ENCODE measurements at places on chromosomes 6 and 20.

DNA sequence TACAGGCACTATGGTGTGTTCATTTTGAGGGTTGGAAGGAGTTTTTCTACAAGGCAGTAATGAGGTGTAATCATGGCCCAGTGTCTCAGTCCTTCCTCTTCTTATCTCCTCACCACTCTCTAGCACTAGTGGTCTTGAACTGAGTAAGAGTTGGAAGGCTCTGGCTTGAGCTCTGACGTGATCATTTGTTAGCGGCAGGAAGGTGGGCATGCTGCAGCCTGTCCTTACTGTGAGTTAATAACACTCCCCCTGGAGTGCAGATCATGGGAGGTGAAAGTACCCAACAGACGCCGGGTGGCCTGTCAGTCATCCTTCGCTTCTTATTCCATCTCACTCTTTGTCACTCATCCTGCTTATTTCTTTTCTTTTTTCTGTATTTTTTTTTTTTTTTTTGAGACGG is 356.9 kb downstream of the CDKAL1 start:
- DNase-seq, result no peak

DNA sequence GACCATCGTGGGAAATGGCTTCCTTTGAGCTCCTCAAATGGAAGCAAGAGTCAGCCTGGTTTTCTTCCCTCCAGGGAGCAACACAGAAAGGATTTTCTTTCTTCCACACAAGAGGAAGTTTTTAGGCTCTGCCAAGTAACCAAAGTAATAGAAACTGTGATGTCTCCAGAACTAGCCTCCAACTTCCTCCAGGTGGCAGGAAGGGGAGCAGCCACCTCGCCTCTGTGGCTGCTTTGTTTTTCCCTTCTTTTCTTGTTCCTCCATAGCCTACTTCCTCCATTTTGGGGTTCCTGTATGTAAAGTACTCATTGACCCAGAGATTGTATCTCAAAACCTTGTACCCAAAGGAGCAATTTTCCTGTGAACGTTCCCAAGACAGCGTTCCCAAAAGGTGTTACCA is 32.7 kb upstream of the CCR6 start:
- DNase-seq, result no peak

DNA sequence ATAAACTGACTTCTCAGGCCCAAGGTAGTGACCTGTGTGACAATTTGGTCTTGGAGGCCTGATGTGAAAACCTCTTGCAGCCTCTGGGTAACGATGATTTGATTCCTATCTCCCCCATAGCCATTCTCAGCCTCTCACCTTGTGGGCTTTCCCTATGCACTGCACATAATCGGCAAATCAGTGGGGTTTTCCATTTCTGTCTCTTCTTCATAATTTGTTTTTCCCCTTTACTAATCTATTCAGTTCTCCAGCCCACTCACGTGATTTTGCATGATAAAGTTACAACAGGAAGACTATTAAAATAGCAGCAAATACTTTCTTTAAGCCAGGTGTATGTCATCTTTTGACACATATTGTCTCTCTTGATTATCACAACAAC is 893.7 kb downstream of the TFAP2A start:
- DNase-seq, result no peak

- no peak for DNase-seq
Measured at GRCh38 chr20:60160451-60161145, 202.4 kb downstream of the CDH26 start.

GRCh38 chr20:1629321-1629720 is 9.5 kb upstream of the SIRPB1 start:
- DNase-seq, result no peak

DNA sequence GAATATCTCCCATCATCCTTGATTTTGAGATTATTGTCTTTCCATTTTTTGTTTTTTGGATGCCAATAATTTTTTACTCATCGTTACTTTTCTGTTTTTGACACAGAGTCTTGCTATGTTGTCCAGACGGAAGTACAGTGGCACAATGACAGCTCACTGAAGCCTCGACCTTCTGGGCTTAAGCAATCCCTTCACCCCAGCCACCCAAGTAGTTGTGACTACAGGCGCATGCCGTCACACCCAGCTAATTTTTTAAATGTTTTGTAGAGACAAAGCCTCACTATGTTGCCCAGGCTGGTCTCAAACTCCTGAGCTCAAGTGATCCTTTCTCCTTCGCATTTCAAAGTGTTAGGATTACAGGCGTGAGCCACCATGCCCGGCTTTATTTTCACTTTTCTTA is 602.4 kb upstream of the AGPAT4 start:
- no peak for DNase-seq

DNA sequence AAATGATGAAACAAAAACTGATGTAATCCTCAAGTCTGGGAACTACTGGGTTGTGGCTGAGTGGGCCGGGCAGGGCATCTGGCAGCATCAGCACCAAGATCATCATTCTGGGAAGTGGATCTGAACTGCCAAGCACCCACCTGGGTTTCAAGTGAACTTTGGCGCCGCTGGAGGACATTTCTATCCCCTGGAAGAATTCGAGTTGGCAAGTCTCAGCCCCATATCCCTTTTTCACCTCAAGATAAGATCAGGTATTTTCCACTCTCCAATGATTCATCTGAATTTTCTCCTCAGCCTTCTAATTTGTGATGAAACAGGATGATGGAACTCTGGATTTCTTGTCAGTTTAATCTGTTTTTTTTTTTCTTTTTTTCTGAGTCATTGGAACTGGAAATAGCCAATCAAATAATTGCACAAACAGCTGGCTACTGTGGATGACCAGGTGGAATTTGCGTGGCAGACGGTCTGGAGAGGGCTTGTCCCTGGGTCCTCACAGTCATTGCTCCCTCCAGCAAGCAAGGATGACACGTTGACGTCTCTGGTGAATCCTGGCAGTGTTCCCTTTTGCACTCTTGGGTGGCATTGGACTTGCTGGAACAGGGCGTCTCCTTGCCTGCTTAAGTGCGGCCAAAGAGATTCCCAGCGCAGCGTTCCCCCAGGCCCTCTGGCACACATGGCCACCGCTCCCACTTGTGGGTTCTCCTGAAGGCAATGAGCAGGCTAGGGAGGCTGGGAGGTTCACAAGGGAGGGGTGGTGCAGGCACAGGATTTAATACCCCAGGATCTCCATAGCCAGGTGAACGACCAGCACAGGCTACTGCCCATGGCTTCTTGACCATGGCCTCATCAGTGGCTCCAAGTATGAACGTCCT is 80.4 kb downstream of the DHX35 start:
- no peak for DNase-seq

GRCh38 chr6:4506792-4507191 is 269.4 kb upstream of the CDYL start:
- DNase-seq, result no peak

DNA sequence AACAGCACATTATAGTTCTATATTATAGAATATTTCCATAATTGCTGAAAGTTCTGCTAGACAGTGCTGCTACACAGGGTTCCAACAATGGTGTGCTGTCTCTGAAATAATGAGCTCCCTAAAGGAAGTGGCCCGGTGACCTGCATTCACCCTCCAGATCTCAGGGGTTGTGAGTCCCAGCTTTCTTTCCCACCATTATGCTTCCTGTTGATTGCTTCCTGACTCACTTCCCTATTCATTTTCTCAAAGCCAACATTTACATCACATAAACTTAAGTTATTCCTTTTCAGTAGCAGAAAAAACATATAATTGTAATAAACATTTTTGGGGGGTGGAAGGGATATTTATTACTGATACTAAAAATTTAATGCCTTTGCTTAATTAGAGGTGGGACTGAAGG is 12.9 kb upstream of the CCN6 start:
- no peak for DNase-seq

- DNase-seq, result no peak
Measured at GRCh38 chr20:31801508-31801907, 17.6 kb upstream of the MYLK2 start.

- DNase-seq, result no peak
Measured at GRCh38 chr6:131014080-131014776, 48.8 kb downstream of the EPB41L2 start.

- no peak for DNase-seq
Measured at GRCh38 chr6:164757451-164757850, 552.0 kb downstream of the C6orf118 start.

GRCh38 chr6:31495580-31495979 is 2.4 kb upstream of the MICB start:
- DNase-seq, result no peak

GRCh38 chr6:34583861-34584604 is 27.9 kb upstream of the SPDEF start:
- no peak for DNase-seq

DNA sequence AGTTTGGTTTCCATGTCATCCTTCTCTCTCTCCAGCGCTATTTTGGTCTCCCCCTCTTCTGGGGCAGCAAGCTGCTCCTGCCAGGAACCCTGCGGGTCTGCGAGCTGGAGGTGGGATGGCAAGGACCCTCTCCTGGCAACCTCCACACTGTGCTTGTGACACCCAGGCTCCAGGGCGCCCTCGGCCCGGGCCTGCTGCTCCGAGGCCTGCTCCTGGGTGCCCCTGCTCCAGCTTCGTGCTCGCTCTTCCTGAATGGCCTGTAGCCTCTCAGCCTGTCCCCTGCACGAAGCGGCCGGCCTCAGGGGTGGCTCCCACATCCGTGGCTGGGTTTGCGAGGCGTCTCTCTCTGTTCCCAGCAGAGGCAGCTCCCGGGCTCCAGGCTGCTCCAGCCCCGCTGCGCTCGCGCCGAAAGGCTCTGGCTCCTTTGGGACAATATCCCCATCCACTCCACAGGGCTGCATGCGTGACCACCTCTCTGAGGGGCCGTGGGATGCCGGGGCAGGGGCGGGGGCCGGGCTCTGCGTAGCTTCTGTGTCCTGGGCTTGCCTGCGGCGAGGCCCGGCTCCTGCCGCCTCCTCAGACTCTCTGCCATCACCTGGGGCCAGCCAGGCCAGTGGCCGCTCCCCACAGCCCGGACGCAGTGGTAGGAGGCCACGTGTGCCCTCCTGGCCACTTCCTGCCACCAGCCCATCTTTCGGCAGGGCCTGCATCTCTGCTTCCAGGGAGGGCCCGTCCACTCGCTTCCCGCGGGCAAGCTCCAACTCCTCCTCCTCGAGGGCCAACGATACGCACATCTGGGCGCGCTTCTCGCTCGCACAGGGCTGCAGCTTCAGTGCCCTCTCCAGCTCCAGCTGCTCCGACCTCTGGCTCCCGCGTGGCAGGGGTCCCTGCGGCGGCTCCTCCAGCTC is 68.9 kb downstream of the GINS1 start:
- DNase-seq, result no peak

DNA sequence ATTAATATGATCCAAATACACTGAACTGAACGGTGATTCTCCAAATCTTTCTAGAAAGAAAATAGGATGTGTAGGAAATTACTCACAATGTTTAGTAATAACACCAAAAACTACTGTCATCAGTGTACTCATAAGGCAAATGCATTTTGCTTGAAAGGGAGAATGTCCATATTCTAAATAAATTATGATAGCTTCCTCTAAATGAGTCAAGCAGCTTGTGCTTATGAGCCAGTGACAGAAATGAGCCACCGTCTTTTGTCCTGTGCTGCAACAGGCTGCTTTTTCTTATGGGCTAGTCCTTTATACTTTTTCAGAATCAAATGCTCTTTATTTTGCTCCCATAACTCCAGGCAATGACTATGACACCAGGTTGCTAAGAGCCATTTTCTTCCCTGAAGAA is 4.5 kb upstream of the ZNF451 start:
- DNase-seq, result no peak

DNA sequence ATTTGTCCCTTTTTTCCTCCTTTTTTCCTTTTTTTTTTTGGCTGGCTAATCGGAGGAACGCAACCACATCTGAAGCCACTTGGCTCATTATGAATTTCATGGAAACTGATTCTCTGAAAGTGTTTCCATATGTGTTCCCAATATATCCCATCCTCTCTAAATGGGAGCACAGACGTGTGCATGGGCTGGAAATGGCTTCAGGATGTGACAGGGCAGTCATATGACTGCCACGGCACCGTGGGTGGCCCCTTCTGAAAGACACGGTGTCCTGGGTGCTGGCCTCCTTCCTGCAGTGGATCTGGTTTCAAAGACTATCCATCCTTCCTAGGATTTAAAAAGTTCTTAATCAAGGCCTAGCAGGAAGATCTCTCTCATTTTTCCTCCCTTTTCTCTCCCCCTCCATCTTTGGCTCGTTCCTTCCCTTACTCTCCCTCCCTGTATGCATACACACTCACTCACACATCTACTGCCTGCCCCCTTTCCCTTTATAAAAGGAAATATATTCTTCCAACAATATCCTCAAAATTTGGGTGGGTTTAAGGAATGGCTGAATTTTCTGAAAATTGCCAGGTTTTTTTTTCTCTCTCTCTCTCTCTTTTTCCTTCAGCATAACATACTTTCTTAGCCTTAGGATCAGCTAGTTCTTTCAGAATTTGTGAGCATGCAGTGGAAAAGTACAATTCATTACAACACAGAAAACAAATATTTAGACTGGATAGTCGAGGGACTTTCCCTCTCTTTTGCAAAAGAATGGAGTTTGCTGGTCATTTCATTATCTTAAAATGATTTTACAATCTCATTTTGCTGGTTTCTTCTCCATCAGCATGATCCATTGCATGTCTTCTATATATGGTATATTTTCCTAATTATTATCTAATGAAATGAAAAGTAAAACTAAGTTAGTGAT is 161.2 kb upstream of the SUPT3H start:
- no peak for DNase-seq

- DNase-seq, result no peak
Measured at GRCh38 chr20:1840817-1841553, 54.2 kb upstream of the SIRPA start.

GRCh38 chr6:111677249-111677990 is 71.7 kb upstream of the TRAF3IP2 start:
- DNase-seq, result no peak

GRCh38 chr6:26205625-26206574 is 118.7 kb downstream of the HFE start:
- no peak for DNase-seq

DNA sequence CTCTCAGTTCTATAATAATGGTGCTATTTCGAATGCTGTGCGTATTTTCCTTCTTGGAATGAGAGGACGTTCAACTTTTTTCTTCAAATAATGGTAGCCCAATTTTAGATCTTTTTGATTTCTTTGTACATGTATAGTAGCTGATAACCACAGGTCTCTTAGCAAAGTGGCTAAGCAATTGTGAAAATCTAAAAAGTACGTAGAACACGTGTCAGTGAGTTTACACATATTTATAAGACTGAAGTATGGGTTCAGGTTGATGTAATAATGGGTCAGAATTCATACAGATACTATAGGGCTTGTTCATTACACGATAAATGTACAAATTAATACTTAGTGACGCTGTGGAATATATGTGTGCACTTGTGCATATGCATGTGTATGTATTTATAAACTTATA is 1.3 kb downstream of the SMIM13 start:
- DNase-seq, result no peak

- DNase-seq, result no peak
Measured at GRCh38 chr20:36744243-36744642, 1.6 kb downstream of the NDRG3 start.

- DNase-seq, result no peak
Measured at GRCh38 chr20:39878809-39879208, 810.2 kb downstream of the MAFB start.

DNA sequence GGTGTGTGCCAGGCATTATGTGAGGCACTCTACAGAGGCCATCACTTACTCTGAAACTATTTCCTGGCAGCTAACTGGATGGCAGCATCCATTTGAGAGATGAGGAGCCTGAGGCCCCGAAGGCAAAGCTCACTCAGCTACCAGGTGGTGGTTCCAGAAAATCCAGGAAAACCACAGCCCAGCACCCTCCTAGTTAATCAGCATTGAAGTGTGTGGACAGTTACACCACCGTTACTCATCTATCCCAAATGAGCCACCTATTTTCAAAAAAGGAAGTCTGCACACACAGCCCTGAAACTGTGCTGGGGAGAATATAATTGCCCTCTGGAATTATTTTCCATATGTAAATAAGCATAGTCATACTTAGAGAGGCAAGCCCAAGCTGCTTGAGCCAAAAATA is 67.4 kb downstream of the CNBD2 start:
- DNase-seq, result no peak

- no peak for DNase-seq
Measured at GRCh38 chr20:38926934-38927616, 858 bp downstream of the FAM83D start.

All from activated naive CD8-positive, alpha-beta T cell treated with anti-CD3 and anti-CD28 coated beads, Interleukin-2, amount 50 U/mL, for 24 hours (primary cell).